ENCODE measurements at places on chromosomes 6 and 20. TPM values are rescaled to one million over a fixed set of nuclear protein-coding genes. Genes with fewer than 3 reads are reported as not detected.

- DNase-seq, result no peak
Observed at GRCh38 chr20:12970372-12970821, 38.4 kb upstream of the SPTLC3 start.

The DYNLT2 gene
- 1.2 TPM for total RNA-seq

GRCh38 chr6:79338493-79338892 is 104.0 kb upstream of the HMGN3 start:
- no peak for DNase-seq

DNA sequence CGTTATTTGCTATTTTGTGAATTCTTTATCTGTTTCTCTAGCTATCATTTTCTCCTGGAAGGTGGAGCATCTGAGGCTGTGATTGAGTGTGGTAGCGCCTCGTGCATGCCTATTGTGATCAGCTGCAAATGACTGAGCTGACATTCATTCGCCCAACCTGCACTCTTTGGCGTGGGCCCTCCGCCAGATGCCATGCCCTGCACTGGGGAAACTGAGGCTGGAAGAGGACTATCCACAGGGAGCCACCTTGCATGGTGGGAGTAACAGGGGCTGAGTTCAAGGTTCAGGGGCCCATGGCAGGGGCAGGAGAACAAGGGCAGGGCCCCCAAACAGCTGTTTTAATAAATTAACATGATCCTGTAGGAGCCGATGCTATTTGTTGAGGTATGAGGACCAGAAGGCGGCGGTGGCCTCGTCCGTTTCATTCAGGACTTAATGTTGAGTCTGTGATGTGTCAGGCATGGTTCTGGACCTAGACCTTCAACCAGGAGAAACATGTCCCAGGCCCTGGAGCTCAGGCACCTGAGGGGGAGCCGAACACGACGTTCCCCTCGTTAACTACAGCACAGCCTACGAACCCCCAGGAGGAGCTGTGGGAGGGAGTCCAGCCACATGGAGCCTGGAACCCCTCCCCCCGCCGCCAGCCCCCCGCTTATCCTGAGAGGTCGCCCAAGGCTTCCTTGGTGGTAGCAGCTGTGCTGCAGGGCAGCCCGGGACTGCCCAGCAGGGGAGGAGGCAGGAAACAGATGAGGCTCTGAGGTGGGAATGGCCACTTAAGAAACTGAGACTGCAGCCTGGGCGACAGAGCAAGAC is 242.9 kb downstream of the CDH4 start:
- no peak for DNase-seq

- no peak for DNase-seq
Observed at GRCh38 chr6:121504227-121504626, 68.8 kb downstream of the GJA1 start.

- DNase-seq, result no peak
Observed at GRCh38 chr6:109999740-110000139, 21.6 kb downstream of the GPR6 start.

All from aorta (tissue), 5 donors.